ENCODE measurements at places on chromosomes 7 and 10.

DNA sequence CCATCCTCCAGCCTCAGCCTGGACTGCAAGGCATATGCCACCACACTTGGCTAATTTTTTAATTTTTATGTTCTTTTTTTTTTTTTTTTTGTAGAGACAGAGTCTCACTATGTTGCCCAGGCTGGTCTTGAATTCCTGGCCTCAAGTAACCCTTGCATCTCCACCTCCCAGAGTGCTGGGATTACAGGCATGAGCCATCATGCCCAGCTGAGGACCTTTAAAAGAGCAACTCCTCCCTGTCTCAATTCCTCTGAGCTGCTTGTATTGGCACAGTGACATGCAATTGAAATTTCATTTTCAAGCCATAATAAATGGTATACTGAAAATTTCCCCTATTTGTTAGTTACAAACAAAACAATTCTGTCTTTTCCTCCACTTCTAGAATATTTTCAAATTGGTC, 19.5 kb downstream of the DNAJB9 start:
- no peak for DNase-seq

GRCh38 chr7:479115-479947, 40.3 kb downstream of the PDGFA start:
- DNase-seq = no peak

DNA sequence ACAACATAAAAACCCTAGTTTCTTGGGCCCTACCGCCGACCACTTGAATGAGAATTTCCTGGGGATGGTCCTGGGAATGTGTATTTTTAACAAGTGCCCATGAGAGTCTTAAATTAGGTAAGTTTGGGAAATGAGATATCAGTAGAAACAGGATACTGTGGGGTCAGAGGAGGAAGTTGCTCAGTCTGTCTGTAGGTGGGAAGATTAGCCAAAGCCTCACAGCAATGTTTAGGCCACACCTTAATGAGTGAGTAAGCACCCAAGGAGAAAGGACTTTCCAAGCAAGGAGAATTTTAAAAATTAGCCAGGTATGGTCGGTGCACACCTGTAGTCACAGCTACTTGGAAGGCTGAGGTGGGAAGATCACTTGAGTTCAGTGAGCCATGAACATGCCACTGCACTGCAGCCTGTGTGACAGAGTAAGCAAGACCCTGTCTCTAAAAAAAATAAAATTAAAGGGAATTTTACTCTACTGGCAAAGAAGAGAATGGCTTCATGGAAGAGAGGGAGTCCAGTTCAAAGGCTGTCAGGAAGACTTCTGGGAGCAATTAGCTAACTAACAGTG, 31.9 kb downstream of the PAPSS2 start:
- no peak for DNase-seq

- no peak for DNase-seq
Observed at GRCh38 chr7:159025161-159025779, 119.4 kb downstream of the VIPR2 start.

- DNase-seq = no peak
Observed at GRCh38 chr7:21850531-21851285, 95.0 kb downstream of the CDCA7L start.

DNA sequence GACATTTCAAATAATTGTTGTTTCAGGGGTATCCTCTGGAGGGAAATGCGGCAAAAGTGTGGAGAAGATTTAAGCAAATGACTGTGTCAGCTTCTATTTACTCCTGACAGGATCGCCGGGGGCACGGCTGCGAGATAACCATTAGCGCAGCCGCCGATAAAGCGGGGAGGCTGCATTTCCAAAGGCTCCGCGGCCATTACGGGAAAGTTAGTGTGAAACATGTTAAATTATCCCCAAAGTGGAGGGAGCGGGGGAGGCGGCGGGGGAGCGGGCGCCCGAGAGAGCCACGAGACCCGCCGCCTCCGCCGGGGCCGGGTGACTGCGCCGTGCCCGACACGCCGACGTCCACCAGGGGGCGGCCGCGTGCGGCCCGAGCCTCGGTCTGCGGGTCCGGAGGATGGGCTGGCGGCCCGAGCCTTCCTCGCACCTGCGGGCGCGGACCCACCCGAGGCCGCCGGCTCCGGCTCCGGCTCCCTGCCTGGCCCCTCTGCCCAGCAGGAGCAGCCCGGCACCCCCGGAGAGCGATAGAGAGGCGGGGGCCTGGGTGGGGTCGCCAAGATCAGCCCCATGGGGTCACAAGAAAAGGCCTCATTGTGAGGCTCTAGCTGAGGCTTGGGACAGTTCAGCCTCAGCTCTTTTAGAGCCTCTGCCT, 74.4 kb upstream of the PAX2 start:
- DNase-seq = peak; percentile 81

- DNase-seq = no peak
Observed at GRCh38 chr10:11720260-11720741, 21.9 kb upstream of the ECHDC3 start.

- DNase-seq = no peak
Observed at GRCh38 chr10:121771966-121772365, 155.9 kb downstream of the ATE1 start.

- no peak for DNase-seq
Observed at GRCh38 chr10:119541459-119542356, 811 bp downstream of the RGS10 start.

DNA sequence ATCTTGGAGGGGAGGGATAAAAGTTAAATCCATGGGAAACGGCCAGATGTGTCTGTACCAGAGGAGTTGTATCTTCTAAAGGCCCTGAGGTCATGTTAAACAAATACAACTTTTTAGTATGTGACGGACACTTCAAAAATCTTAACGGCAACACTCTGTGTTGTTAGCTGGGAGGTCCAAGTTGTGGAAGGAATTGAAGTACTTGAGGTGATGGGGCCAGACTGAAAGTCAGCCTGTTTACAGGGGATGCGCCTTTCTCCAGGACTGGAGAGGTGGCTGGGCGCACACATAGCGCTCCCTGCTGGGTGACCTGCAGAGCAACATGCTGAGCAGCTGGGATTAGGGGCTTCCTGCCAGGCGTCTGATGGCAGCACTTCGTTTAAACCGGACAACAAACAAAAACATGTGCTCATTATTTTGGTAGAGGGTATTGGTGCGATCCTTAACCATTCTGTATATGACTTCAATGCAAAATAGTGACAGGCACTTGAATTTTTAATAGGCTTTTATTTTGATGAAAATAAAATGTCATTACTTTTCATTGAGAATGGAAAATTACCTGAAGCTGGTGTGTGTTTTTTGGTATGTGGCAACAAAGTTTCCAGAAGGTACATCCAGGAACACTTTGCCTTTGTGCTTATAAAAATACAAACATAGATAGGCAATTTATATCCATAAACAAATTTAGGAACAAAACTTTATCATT, 198.2 kb downstream of the MLLT10 start:
- DNase-seq = peak; percentile 74

GRCh38 chr10:69319841-69320316, 41.6 kb downstream of the HK1 start:
- DNase-seq = no peak

- DNase-seq = no peak
Observed at GRCh38 chr10:124622158-124622557, 122.0 kb downstream of the FAM53B start.

DNA sequence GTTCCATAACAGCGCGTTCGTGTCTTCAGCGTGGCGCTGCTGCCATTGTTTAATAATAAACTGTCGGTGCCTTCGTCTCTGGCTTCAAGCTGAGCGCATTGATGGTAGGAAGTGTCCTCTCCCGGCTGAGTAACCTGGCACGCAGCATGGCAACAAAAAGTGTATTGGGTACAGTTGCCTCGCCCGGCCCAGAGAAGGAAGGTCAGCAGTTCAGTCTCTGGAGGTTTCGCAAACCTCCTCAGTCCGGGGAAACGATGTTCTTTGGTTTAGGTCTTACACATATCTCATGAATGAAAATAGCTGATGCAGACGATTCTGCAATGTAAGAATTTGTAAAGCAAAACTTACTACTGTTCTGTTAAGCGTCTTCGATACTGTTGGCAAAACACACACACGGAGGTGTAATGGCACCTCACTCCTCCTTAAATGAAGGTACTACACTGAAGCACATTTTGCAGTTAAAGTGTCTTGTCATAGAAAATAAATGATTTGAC, 739 bp upstream of the CCDC186 start:
- no peak for DNase-seq

GRCh38 chr10:128218161-128218560, 91.9 kb upstream of the MKI67 start:
- DNase-seq = no peak

Measured in nephron progenitor cell (in vitro differentiated cells).